ENCODE measurements at places on chromosomes 2 and 18.

DNA sequence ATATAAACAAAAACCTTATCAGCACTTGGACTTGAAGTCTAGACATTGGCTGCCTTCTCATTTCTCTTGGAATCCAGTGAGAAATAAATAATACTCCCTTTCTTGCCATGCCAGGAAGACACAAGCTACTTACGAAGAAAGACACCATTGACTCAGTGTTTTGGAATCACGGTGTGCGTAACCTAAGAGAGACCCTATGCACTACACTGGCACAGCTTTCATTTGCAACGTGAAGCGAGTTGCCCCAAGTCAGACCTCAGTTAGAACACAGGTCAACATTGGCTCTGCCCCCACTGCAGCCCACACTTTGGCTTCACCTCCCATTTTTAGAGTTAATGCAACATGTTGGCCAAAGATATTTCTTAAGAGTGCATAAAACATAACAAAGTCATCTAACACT is 54.2 kb downstream of the PIEZO2 start:
- no peak for DNase-seq

GRCh38 chr2:134195341-134195740 is 58.5 kb upstream of the MGAT5 start:
- DNase-seq, result no peak

DNA sequence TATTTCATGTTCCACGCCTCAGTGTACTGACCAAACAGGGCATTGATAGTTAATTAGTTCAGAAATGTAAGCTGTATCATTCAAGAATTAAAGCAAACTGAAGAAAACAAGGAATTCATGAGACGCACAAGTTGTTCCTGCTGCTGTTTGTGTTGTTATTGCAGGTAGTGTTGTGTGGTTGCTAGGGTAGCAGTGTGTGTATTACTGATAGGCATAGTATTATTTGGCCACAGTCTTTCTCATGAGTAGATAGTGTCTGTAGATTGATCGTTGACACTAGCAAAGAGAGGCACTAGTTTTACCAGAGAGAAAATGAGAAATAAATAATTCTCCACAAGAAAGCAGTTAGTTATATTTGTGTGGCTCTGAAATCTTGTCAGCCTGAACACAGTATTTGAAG is 548.6 kb downstream of the LRP1B start:
- no peak for DNase-seq

DNA sequence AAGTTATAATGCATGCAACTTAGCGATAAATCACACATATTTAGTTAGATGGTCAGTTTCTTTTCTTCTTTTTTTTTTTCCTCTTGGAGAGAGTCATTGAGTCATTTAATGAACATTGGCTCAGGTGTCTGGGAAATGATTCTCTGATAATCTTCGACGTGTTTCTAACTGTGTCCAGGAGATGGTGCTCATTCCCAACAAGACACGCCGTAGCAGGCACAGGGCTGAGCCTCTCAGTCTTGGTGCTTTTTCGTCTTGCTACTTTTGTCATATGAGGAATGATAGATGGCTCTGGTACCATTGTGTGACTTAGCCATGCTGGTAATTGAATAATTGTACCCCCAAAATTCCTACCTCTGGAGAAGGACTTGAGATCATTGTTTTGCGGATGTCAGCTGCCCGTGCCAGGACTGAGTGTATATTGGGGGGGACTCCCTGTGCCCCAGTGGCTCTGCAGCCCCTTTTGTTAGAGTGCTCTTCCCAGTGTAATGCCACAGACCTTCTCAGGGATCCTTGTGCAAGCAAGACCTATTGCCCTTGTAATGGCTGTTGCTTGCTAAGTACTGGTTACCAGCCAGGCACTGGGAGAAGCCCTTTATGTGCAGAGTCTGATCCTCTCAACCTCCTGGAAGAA is 107.6 kb upstream of the CYRIA start:
- DNase-seq, result no peak

DNA sequence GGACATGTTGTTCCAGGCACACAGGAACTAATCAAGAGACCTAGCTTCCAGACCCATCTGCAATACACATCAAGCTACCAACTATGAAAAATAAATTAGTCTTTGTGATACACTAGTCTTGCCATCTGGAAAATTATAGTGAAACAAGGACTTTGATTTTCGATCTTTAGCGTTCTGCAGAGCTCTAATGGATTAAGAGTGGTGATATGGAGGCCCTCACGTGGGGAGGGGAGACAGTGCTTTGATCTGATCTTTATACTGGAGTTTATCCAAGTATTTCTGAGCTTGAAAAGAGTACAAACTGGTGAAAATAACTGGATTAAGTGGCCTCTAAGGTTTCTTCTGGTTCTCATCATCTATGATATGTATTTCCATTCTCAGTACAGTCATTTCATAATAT is 273.4 kb upstream of the CDH7 start:
- no peak for DNase-seq

- no peak for DNase-seq
Measured at GRCh38 chr2:37798315-37799005, 126.6 kb upstream of the RMDN2 start.

GRCh38 chr2:18871430-18871829 is 282.1 kb upstream of the NT5C1B start:
- DNase-seq, result no peak

GRCh38 chr2:237390235-237390634 is 23.7 kb downstream of the COL6A3 start:
- DNase-seq, result no peak

All from activated CD4-positive, alpha-beta T cell treated with anti-CD3 and anti-CD28 coated beads for 24 hours (primary cell).